ENCODE measurements at places on chromosomes 2 and 18. TPM values are rescaled to one million over a fixed set of nuclear protein-coding genes. Genes with fewer than 3 reads are reported as not detected.

The ANKRD44 gene
- 153 TPM for total RNA-seq

GRCh38 chr2:190663839-190664238, 15.0 kb downstream of the NAB1 start:
- no peaks in the 10 kb centered on the region for H3K27me3 ChIP-seq
- DNase-seq = no peak
- H3K4me3 ChIP-seq = no peak overlapping the region
- H3K4me1 ChIP-seq = peaks cover 39% of the 10 kb centered on the region

- H3K4me3 ChIP-seq = no peak overlapping the region
- DNase-seq = no peak
- peaks cover 2% of the 10 kb centered on the region for H3K27me3 ChIP-seq
- H3K27ac ChIP-seq = no peak overlapping the region
Observed at GRCh38 chr18:36772241-36772723, 56.5 kb downstream of the TPGS2 start.

DNA sequence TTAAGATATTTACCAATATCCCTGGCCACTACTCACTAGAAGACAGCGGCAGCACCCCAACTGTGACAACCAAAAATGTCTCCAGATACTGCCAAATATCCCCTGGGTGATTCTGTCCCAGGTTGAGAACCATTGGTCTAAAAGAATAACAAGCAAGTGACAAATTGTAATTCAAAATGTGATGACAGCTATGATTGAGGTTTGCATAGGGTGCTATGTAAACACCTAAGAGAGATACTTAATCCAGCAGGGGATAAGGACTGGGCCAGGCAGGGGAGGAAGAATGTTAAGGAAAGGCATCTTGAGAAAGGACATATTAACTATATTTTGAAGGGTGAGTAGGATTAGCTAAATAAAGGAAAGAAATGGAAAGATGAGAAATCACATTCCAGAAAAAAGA, 38.0 kb upstream of the ENOSF1 start:
- no peaks in the 10 kb centered on the region for H3K27me3 ChIP-seq
- H3K4me3 ChIP-seq = no peak overlapping the region
- no peak for DNase-seq
- H3K4me1 ChIP-seq = no peaks in the 10 kb centered on the region
- peaks cover 19% of the 10 kb centered on the region for H3K36me3 ChIP-seq
- H3K27ac ChIP-seq = no peak overlapping the region

DNA sequence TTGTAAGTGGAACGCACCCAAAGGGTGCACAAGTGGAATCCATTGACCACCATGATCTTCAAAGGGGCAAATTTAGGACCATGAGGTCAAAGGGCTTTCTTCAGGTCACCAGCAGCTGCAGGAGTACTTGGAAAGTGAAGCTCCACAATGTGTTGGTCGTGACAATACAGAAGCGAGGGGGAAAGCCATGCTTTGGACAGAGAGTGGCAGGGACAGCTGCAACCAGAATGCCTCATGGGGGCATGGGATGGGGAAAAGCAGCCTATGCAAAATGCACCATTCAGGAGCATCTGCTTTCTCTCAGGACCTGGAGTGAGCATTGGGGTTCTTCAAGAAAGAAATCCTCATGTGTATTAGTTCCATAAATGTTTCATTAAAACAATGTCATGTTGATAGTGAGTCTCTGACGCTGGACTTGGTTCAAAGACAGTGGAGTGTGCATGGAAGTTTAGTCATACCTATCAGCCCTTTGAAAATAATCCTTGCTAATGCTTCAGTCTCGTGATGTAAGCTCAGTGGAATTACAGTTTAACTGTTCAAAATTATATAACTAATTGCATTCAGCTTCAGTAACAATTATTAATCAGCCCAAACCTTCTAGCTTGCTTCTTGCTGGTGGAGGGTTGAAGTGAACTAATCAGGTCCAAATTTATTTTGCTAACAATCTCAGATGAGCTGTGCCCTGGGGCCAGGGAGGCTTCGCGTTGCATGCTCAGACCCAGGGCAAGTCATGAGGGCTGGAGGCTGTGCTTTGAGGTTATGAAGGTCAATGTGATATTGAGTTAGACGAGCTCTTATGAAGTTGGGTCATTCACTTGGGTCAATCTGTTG, 41.6 kb downstream of the ACKR3 start:
- H3K4me3 ChIP-seq = no peak overlapping the region
- H3K4me1 ChIP-seq = no peaks in the 10 kb centered on the region
- H3K27me3 ChIP-seq = peaks cover 10% of the 10 kb centered on the region
- no peak for DNase-seq
- H3K27ac ChIP-seq = no peak overlapping the region

DNA sequence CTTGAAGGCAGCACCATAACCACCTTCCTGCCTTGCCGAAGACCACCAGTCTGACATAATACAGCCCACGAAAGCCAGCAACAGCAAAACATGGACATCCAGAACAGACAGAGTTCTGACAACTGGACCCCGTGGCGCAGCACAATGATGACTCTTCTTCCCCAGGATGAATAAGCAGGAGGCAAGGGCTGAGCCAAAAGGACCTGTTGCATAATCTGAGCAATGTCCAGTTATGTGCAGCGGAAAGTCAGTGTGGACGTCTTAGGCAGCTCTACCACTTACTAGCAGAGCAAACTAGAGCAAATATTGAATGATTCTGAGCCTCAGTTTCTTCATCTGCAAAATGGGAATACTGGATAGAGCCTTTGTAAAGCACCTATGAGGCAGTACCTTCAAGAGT, 225.1 kb downstream of the ZBTB7C start:
- no peaks in the 10 kb centered on the region for H3K36me3 ChIP-seq
- no peak for DNase-seq
- no peak overlapping the region for H3K4me3 ChIP-seq
- no peak overlapping the region for H3K27ac ChIP-seq
- H3K27me3 ChIP-seq = peaks cover 23% of the 10 kb centered on the region

GRCh38 chr2:212451786-212452231, 86.8 kb downstream of the ERBB4 start:
- H3K27ac ChIP-seq = no peak overlapping the region
- no peaks in the 10 kb centered on the region for H3K36me3 ChIP-seq

Measured in activated T-helper 1 cell treated with anti-CD3 and anti-CD28 coated beads, Interleukin-12 subunit alpha, Interleukin-12 subunit beta, Interleukin-2, Interleukin-4 antibody, amounts not matched to agents 30 ng/mL and 10 ng/mL and 1 ng/mL, durations not matched to agents 14 hours and 24 hours and 36 hours (primary cell).